ENCODE measurements at places on chromosomes 7 and 10.

- H3K27me3 ChIP-seq: no peaks in the 10 kb centered on the region
- H3K4me3 ChIP-seq: no peak overlapping the region
- no peak for DNase-seq
- no peaks in the 10 kb centered on the region for H3K4me1 ChIP-seq
- no peak overlapping the region for H3K27ac ChIP-seq
These were observed 966.8 kb downstream of the LRMDA start for GRCh38 chr10:76398043-76398710.

GRCh38 chr7:36957620-36958019 is 233.3 kb upstream of the AOAH start:
- no peak overlapping the region for H3K4me3 ChIP-seq
- H3K27me3 ChIP-seq: no peaks in the 10 kb centered on the region
- H3K27ac ChIP-seq: peak overlapping the region; percentile 4
- H3K4me1 ChIP-seq: no peaks in the 10 kb centered on the region
- DNase-seq: no peak

DNA sequence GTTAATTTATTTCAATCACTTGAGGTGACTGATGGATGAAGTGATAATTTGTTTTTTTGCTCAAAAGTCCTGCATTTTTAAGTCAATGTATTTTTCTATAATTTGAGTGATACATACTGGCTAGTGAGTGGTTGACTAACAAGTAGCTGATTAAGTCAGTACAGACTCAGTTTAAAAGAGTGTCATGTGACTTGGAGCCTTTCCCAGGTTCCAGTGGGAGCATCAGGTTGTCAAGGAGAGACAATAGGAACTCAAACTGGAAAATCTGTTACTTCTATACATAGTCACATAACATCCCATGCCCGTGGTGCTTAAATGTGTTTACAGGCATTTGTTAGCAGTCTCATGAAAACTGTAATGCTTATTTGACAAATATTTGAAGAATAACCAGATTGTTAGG is 154.7 kb downstream of the ANK3 start:
- H3K4me1 ChIP-seq: no peaks in the 10 kb centered on the region
- no peak overlapping the region for H3K4me3 ChIP-seq
- no peaks in the 10 kb centered on the region for H3K27me3 ChIP-seq
- no peak overlapping the region for H3K27ac ChIP-seq
- DNase-seq: no peak
- no peaks in the 10 kb centered on the region for H3K36me3 ChIP-seq

DNA sequence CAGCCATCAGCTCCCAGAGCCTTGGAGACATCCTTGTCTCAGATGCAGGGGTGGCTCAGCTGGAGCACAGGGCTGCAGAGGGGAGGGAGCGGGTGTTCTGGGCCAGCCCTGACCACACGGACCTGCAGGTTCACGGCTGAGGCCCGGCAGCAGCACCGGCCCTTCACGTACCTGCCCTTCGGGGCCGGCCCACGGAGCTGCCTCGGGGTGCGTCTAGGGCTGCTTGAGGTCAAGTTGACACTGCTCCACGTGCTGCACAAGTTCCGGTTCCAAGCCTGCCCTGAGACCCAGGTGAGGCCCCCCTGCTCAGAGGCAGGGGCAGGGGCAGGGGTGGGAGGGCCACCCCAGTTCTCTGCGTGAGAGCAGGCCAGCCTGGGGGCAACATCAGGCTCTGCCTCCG is 45.2 kb downstream of the PARP12 start:
- H3K27me3 ChIP-seq: no peaks in the 10 kb centered on the region
- no peaks in the 10 kb centered on the region for H3K4me1 ChIP-seq
- H3K27ac ChIP-seq: no peak overlapping the region
- H3K4me3 ChIP-seq: no peak overlapping the region
- no peaks in the 10 kb centered on the region for H3K36me3 ChIP-seq

DNA sequence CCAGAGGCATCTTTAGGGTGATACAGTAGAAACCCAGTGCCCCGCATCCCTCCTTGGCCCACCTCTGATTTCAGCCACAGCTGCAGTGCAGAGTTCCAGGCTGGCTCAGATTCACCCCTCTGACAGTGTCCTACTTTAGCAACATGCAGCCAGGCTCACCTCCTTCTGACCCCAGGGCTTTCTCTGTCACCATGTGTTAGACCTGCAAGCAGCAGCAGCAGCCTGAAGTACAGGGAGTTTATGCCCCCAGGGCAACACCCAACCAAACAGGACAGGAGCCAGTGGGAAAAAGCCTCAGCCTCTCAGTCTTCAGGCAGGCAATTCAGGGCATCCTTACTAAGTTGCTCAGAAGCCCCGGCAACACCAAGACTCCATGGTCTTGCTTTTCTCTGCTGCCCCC is 109.0 kb upstream of the PLXNA4 start:
- peaks cover 4% of the 10 kb centered on the region for H3K27me3 ChIP-seq
- DNase-seq: no peak
- no peak overlapping the region for H3K4me3 ChIP-seq
- no peaks in the 10 kb centered on the region for H3K36me3 ChIP-seq
- H3K4me1 ChIP-seq: no peaks in the 10 kb centered on the region

- H3K36me3 ChIP-seq: no peaks in the 10 kb centered on the region
- no peak for DNase-seq
- no peaks in the 10 kb centered on the region for H3K4me1 ChIP-seq
- H3K27ac ChIP-seq: no peak overlapping the region
- H3K4me3 ChIP-seq: no peak overlapping the region
These were observed 520.4 kb upstream of the CELF2 start for GRCh38 chr10:10497245-10497644.

DNA sequence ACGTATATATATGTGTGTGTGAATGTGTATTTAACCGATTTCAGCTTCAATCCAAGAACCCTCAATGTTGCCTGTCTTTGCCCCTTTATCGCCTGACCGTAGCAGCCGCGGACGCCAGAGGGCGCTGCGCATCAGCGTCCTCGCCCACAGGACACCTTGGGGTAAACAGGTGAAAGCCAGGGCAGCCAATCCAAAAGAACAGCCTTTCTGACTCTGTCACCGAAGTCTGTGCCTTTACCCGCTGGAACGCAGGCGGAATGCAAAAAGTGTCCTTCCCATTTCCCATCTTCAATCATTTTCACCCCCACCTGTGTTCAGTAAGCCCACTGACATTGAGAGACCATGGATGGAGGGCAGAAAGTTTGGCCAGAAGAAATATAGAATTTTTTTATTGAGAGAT is 3.6 kb downstream of the NXPH1 start:
- peak; percentile 72 for DNase-seq
- no peak overlapping the region for H3K27ac ChIP-seq
- no peak overlapping the region for H3K4me3 ChIP-seq
- peaks cover 99% of the 10 kb centered on the region for H3K27me3 ChIP-seq

GRCh38 chr10:100717166-100717565 is 28.2 kb upstream of the PAX2 start:
- H3K4me3 ChIP-seq: no peak overlapping the region
- no peak for DNase-seq
- H3K27ac ChIP-seq: no peak overlapping the region
- peaks cover 5% of the 10 kb centered on the region for H3K4me1 ChIP-seq
- H3K36me3 ChIP-seq: no peaks in the 10 kb centered on the region

DNA sequence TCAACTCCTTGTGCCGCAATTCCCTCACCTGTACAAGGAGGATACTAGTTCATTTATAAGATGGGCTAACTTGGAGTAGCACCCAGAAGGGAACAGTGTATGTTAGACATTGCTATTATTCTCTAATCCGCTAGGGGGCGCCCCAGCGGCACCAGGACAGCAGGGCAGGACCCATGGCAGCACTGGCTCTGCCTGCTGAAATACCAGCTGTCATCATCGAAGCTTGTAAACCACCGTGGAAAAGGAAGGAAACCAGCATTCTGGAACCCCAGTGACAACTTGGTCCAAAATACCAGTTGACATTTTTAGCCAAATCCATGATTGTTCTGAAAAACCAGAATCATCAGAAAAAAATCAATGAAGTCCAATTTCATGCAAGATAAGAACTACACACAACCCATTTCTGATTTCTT is 134.4 kb downstream of the ITGA8 start:
- peak; percentile 60 for DNase-seq
- no peak overlapping the region for H3K4me3 ChIP-seq
- no peak overlapping the region for H3K27ac ChIP-seq
- H3K27me3 ChIP-seq: no peaks in the 10 kb centered on the region
- H3K36me3 ChIP-seq: no peaks in the 10 kb centered on the region
- peaks cover 13% of the 10 kb centered on the region for H3K4me1 ChIP-seq

All from hepatocyte (in vitro differentiated cells).